ENCODE measurements at places on chromosomes 5 and 9. TPM values are rescaled to one million over a fixed set of nuclear protein-coding genes. Genes with fewer than 3 reads are reported as not detected.

- DNase-seq = no peak
Measured at GRCh38 chr5:159026781-159027180, 72.9 kb downstream of the EBF1 start.

GRCh38 chr5:59137846-59138245 is 555.0 kb downstream of the RAB3C start:
- DNase-seq = no peak

The CDC20B gene
- total RNA-seq = not detected

DNA sequence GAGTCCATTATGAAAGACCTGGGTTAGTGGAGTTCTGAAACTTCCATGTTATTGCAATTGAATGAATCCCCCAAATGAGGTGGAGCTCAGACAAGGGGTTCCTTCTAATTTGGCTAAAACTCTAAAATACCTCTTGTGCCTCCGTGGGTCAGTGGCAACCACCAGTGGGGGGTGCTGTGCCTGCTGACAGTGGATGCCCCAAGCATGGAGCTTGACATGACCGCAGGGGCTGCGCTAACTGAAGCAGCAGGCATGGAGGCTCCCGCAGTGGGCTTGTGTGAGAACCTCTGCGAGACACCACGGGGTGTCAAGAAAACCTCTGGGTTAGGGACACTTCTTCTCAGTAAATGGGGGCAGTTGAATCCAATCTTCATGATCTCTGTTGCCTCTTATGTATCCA is 200.5 kb downstream of the DRD1 start:
- no peak for DNase-seq

The QRFP gene
- not detected for total RNA-seq

- no peak for DNase-seq
Measured at GRCh38 chr9:36960575-36960955, 73.5 kb downstream of the PAX5 start.

- DNase-seq = no peak
Measured at GRCh38 chr5:65663804-65664521, 39.1 kb downstream of the SHLD3 start.

The SMIM33 gene
- not detected for total RNA-seq

The DTWD2 gene
- total RNA-seq = 15.1 TPM

The BAAT gene
- total RNA-seq = not detected

- DNase-seq = no peak
Measured at GRCh38 chr5:165559645-165560044, 2054.2 kb downstream of the MAT2B start.

- DNase-seq = no peak
Measured at GRCh38 chr9:38180656-38181055, 111.6 kb upstream of the SHB start.

DNA sequence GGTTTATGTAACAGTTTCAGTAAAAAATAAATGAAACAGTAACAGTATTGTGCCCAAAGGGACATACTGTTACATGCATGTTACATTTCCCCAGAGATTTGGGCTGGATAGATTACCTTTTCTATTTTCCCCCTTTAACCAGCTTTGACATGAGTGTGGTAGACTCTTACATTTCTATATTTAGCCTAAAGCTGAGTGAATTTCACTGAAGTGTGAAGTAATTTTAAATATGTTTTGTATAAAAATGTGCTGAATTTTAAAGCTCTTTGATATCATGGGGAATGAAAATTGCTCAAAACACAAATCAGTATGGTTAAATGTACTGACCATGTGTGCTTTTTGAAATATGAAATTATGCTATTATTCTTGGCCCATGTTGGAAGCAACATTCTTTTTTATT is 122.3 kb upstream of the CDH10 start:
- DNase-seq = no peak

The NR5A1 gene
- total RNA-seq = not detected

DNA sequence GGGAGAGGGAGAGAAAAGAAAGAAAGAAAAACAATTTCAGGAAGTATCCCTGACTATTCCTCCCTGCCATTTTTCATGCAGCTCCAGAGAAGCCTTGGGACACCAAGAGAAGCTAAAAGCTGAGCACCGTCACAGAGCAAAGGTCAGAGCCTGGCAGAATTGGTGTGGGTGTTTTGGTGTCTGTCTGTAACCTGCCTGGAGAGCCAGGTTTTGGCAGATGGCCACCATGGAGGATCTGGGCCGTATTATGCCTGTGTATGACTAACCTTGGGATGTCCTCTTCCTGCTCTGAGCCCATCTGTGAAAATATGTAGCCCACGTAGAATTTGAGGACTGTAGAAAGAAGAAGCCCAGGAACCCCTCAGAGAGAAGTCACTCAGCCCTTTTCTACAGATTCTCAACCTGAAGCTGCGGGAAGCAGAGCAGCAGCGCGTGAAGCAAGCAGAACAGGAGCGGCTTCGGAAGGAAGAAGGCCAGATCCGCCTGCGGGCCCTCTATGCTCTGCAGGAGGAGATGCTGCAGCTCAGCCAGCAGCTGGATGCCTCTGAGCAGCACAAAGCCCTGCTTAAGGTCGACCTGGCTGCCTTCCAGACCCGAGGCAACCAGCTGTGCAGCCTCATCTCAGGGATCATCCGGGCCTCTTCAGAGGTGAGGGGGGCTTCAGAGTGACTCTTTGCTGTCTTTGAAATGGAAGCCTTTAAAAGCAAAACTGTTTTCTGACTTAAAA is 18.8 kb downstream of the GLE1 start:
- DNase-seq = no peak

- no peak for DNase-seq
Measured at GRCh38 chr5:5221724-5222123, 81.6 kb downstream of the ADAMTS16 start.

GRCh38 chr5:7410936-7411511 is 15.1 kb downstream of the ADCY2 start:
- no peak for DNase-seq

DNA sequence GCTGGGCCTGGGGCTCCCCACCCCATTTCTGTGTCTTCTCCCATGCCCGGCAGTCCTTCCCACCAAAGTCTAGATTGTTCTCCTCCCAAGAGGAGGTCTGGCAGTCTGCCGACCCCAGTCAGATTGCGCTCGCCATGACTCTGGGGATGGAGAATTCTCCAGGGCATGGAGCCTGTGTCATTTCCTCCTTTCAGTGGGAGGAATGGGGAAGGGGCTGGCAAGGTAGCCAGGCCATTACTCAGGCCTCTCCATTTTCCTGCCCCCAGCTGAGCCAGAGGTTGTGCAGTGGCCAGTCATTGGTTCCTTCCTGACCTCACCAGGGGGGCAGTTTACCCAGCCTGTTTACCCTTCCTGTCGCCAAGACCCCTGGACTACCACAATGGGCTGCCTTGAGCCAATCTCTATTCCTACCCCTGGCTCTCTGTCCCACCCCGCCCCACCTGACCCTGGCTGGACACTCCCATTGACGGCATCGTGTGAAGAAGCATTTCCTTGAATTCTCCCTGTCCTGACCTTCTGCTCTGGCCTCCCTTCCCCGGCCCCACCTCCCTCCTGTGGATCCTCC is 628 bp downstream of the SYNPO start:
- no peak for DNase-seq

The SNX24 gene
- 15.7 TPM for total RNA-seq

GRCh38 chr9:23567516-23568165 is 258.4 kb downstream of the ELAVL2 start:
- DNase-seq = no peak

DNA sequence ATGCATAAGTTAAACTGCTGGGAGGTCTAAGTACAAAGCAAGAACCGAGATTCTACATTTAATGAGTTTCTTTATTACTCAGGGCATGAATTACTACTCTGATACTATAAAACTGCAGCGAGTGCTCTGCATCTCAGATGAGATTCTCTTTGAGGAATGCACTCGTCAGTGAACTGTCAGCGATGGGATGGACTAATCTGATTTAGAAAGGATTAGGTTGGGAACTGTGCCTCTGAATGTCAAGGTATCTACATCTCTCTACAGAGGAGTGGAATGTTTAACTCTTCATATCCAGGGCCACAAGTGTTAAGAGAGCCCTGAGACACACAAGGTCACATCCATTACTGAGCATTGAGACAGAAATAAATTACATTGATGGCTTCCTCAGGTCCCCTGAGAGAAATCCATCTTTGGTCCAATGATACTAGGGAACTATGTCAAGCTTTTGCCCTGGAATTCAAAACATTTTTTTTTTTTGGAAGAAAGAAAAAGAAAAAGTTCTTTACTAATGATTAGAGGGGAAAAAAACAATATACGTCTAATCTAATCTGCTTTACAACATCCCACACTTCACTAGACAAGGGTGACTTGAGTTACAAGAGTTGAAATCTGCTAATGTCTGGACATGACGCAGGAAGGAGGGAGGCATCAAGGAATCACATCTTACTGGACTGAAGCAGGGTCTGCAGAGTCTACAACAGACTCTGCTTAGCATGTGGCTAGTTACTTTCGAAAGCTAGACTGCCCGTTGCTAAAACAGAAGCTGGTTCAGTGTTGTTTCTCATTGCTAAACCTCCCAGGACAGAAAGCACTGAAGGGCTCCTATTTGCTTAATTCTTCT is 270.0 kb upstream of the TLE4 start:
- DNase-seq = no peak

The DMRT3 gene
- not detected for total RNA-seq

DNA sequence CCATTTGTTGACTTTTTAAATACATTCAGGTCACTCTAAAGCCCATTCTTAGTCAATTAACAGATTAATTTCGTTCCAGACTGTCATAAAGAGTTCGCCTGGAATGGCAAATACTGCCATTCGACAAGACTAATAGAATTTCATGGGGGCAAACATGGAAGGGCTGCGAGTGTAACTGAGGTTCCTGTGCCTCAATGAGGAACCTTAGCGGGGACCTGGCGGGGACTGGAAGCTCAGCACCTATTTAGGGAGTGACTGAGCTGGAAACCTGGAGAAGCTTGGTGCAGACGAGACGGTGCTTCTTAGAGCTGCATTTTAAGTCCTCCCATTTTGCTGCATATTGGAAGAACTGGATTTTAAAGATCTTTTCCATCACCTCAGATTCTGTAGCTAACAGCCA is 3.4 kb downstream of the VCAN start:
- DNase-seq = no peak

DNA sequence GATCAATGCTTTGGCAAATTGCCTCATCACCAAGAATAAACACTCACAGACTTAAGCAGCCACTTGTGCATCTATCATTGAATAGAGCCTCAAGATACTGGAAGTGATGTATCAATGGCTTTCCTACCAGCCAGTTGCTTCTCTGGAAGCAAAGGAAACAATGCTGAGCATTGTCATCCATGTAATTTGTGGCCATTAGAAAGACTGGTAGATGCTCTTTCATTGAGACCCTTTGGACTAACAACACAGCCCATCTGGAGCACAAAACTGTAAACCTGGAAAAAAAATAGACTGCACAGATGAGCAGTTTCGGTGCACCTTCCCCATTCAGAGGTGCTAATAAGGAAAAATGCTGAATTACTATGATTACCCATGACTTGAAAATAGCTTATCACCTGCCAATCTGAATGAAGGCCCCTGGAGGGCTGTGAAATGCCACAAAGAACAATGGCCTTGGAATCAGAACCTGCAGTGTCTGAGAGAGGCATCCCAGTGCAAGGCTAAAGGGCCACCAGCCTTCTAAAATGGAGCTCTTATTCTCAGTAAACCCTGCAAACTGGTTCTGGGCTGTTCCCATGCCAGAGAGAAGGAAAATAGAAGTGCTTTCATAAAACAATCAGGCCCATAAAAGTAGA is 127.5 kb downstream of the RFK start:
- no peak for DNase-seq

The CA9 gene
- total RNA-seq = 2.2 TPM

GRCh38 chr9:90504486-90504885 is 138.1 kb downstream of the DIRAS2 start:
- no peak for DNase-seq

The SLC6A18 gene
- not detected for total RNA-seq

The PRRC1 gene
- 59.0 TPM for total RNA-seq

- peak; percentile 32 for DNase-seq
Measured at GRCh38 chr5:90940227-90940995, 381.8 kb downstream of the ADGRV1 start.

DNA sequence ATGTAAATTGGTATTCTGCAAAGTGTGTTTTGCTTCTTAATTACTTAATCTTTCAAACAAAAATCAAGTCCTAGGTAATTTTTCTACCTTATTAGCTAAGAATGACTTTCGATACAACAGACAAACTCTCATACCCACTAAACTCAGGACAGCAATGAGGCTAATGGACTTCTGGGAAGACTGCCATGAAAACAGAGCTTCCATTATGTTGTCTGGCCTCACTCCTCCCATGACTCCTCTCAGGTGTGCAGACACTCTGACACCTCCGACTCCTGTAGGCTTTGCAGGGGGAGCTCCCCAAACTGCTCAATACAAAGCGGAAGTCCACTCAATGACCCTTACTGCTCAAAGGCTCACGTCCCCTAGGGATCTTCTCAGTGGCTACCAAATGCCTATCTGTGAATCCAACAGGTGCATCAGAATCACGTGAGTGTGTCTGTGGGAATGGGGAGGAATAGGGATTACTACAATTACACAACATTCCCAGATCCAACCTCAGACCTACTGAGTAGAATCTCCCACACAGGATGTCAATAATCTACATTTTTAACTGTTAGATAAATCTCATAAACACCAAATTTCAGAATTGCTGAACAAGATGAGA is 289.9 kb downstream of the RAB3C start:
- no peak for DNase-seq

DNA sequence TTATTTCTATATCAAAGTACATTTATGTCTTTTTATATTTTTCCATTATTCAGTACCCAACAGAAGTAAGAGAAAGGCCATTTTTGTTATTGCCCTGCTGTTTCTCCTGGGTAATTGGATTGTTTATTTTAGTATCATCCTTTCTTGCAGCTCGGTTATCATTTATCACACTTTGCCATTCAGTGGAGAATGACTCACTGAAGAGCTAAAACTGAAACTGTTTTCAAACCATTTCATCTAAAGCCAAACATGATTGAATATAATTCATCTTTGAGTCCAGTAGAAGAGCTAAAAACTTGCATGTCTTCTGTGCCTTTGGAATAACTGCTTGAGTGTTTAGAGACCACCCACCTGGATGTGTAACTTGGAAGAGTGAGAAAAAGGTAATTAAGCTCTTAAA is 139.5 kb upstream of the PRDM9 start:
- no peak for DNase-seq

The WDR38 gene
- not detected for total RNA-seq

DNA sequence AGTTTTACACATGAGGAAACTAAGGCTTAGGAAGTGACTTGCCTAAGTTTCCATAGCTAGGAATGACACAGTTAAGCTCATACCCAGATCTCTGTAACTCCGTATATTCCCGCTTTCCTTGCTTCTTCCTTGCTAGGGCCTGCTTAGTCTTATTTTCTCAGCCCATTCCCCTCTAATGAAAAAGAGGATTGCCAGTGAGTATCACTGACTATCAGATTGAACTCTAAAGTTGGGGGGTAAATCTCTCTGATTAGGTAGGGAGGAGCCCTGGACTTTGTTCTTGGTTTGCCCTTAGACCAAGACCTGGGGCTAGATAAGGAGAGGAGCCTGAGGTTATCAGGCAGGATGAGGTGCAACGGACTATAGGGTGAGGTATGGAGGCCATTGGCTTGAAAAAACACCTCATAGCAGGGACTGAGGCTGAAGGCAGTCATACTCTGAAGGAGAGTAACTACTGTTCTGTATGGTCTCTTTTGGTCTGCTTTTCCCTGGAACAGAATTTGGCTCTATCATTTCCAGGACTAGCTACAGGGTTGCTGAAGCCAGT is 2.5 kb downstream of the TRIM32 start:
- no peak for DNase-seq

The ZNF883 gene
- total RNA-seq = 2.7 TPM

- no peak for DNase-seq
Measured at GRCh38 chr5:154505567-154505966, 27.5 kb upstream of the HAND1 start.

- DNase-seq = no peak
Measured at GRCh38 chr5:80212171-80212667, 43.6 kb downstream of the SERINC5 start.

Data from skin of body (tissue), 3 donors.